ENCODE measurements at places on chromosomes 4 and X.

- no peak for ATAC-seq
Measured at GRCh38 chr4:26084414-26084813, 170.4 kb downstream of the SMIM20 start.

- no peak for ATAC-seq
Measured at GRCh38 chr4:146329050-146329716, 114.8 kb downstream of the REELD1 start.

DNA sequence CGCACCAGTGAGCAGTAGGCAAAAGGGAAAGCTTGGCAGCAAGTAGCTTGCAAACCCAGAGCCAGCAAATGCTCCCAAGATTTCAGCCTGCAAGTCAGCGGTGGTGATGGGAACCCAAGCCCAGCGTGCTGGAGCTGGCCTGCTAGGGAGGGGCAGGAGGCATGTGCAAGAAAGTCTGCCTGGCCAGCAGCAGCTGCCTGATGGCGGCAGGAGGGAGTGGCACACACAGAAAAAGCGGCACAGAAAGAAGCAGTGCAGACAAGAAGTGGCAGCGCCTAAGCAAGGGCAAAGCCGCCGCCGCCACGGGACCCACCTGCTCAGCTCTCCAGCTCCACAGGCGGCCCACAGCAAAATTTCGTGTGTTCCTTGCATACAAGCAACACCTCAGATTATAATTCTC, 1206.5 kb upstream of the PABPC4L start:
- ATAC-seq, result no peak

GRCh38 chrX:155632431-155633100, 19.8 kb upstream of the TMLHE start:
- peak; percentile 89 for ATAC-seq

Data from activated CD4-positive, CD25-positive, alpha-beta regulatory T cell treated with anti-CD3 and anti-CD28 coated beads, Interleukin-2, amount 50 U/mL, for 24 hours (primary cell).